ENCODE measurements at places on chromosomes 2 and 18.

DNA sequence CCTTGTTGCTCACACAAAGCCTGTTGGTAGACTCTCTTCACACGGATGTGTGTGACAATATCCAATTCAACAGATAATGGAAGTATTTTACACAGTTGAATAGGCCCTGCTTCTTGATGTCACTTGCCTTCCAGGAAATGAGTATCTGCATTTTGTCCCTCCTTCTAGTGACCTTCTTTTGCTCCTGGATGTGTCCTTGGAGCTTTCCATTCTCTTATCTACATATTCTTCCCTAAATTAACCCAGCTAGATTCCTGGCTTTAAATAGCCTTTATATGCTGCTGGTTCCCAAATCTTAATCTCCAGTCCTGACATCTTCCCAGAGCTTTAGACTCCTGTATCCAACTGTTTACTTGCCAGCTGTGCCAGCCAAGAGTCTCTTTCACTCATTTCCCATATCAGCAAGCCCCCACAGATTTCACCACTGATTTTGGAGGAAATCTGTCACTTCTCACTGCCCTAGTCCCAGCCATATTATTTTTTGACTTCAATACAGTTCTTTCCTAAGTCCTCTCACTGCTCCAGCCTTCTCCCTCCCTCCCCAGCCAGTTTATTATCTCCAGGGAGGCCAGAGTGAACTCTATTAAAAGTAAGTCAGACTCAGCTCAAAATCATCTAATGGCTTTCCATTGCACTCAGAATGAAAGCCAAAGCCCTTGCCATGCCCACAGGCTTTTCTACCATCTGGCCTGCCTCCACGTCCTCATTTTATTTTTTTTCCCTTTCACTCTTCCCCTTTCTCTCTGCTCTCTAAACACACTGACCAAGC, 170.0 kb downstream of the PDE11A start:
- DNase-seq, result no peak

- peak; percentile 66 for DNase-seq
These were observed 798.1 kb downstream of the CPS1 start for GRCh38 chr2:211354481-211354880.

DNA sequence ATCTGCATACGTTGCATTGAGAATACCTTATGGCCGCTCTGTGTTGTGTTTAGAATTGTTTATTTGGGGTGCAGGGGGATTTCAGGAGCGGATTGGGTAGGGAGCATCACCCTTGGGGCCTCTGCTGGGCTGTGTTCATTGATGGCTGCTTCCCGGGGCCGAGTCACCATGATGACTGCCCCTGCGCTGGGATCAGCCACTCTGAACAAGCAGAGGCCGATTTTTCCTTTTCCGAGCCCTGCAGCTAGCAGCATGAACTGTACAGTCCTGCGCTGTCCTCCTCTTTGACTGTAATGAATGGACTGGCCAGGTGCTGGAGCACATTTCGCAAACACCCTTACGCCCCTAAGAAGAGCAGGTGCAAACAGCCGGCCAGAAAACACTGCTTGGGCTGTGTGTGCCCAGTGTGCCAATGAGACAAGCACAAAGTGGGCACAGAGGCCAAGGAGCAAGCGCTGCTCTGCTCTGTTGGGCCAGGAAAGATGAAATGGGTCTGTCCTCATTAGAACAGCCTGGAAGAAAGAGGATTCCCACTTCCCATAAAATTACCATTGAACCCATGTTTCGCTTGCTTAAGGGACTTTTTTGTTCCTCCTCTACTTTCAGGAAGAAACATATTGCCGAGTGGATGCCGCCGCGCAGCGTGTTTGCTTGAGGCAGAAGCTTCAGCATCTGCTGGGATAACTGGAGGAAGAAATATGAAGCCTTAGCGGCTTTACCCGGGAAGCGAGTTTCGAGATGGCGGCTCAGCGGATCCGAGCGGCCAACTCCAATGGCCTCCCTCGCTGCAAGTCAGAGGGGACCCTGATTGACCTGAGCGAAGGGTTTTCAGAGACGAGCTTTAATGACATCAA, 82.7 kb downstream of the SH3BP4 start:
- no peak for DNase-seq

DNA sequence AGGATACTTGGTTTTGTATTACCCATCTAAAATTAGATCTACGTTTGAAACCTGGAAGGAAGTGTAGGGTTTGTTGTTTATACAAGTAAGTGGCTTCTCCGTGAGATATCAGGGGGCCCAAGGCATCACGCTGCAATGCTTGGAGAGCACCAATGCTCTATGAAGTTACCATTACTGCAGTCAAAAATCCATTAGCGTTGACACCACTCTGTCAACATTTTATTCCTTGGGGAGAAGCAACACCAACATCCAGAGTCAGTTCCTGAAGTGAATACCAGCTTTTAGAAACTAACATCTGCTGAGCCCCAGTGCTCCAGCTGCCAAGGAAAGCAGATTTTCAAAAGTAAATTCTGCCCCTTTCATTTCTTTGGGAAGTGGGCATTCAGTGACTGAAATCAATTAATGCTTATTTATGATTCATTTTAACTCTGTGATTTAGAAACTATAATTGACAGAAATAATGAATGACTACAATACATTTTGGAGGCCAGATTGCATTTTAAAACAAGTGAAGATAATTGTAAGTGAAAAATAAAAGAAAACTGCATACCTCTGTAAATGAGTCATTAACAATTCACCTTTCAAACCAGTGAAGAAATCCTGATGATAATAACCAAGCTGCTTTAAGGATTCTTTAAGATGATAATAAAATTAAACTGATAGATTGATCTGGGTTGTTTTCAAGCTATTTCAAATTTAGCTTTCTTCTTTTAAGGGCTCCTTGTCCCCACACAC, 30.5 kb downstream of the LRP1B start:
- DNase-seq, result peak; percentile 13

DNA sequence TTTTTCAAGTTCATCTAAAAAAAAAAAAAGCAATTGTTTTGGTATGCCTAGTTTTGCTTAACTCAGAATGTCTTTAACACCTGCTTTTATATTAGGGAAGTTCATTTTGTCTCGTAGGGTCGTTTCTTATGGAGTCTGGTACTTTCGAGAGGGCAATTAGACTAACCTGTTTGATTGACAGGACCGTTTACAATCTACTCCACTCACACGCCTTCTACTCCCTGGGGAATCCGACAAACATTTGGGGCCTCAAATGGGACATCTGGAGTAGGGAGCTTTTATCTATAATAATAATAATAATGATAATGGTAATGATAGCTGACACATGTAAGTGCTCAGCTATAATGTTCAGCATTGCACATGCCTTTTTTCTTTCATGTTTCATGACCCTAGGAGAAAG, 261.6 kb upstream of the RASGRP3 start:
- DNase-seq, result no peak

GRCh38 chr2:27888790-27889189, 1.4 kb downstream of the RBKS start:
- peak; percentile 39 for DNase-seq

DNA sequence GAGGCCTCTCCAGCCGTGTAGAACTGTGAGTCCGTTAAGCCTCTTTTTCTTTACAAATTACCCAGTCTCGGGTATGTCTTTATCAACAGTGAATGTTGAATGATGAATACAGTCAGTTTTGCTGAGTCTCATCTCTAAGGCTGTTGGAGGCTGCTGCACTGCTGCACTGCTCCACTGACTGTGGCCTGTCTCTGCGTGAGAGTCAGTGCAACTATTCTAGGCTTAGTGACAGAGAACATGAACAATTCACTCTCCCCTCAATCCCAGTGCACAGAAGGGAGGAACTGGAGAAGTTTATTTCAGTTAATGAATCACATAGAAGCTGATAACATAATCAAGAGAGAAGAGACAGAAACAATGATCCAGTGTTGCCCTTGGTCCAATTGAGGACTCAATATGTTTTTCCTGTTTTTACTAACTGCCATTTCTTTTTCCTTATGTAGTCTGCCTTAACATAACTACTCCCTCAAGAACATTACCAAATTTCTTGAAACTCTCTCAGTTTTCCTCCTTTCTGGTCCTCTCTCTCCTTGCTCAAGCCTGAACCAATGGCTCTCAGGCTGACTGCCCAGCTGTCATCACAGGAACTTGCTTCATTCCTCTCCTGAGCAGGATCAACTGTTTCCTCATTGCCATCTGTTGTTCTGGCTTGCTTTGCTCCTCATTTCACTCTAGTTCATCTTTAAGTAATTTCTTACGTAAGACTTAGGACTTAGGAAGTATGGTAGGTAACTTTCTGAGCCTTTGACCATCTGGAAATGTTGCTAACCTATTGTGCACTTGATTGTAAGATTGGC, 483.2 kb downstream of the METTL4 start:
- peak; percentile 26 for DNase-seq

DNA sequence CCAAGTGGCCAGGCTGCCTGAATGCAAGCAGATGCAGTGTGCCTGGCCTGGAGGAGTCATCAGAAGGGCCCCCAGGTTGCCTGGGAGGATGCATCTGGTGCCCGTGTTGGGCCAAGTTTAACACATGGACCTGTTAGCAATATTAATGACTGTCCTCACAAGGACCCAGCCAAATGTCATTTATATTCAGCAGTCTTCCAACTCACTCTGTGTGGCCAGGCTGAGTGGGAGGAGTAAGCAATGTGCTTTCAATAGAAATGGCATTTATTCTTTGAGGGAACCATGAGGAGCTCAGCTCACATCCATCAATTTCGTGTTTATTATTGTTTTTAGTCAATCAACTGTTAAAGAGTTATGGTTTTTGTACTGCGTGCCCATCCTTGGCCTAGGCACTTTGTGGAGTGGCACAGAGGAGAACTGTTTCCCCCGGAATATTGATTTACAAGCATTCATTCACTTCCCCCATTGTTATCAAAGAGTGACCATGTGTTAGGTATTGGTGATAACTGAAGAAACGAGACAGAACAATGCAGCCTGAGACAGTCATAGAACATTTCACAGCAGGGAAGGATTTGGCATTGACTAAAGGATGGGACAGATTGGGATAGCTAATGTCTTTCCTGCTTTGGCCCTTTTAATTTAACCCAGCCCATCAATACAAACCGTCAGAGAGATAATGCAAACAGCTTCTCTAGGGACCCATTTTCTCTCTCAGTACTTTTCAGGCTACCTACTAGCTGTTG, 725.2 kb downstream of the TSN start:
- no peak for DNase-seq

- DNase-seq, result peak; percentile 76
These were observed 648.0 kb downstream of the SLC4A3 start for GRCh38 chr2:220275454-220275853.

DNA sequence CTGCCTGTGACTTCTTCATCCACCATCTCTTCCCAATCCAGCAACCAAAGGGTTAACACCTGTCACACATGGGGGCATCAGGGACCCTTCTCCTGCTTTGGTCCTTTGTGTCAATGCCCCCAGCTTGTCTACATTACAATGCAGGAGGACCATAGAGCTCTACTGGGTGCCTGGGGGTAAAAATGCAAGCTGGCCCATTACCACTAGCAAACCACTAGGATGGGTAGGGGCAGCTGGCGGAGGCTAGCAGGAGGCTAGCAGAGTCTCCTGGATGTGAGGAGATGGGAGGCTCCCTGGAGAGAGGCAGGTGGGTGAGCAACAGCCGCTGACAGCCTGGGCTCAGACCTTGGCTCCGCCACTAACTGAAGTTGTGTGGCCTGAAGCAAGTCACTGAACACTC, 153.4 kb upstream of the SKOR2 start:
- no peak for DNase-seq

DNA sequence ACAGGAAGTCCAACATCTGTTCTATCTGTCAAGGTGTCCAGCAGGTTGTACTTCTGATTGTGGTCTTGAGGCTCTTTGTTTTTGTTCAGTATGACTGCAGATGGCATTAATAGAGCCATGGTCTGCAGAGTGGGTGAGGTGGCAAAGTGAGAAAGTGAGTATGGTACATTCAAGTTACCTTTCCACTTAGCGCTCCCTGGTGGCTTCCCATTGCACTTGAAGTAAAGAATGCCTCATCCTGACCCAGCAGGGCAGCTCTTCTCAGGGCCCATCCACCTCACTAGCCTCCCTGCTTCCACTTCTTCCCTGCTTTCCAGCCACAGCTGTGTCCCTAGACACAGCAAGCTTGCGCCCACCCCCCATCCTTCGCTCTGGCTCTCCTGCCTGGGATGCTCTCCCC, 148.0 kb upstream of the ALPP start:
- DNase-seq, result peak; percentile 26

DNA sequence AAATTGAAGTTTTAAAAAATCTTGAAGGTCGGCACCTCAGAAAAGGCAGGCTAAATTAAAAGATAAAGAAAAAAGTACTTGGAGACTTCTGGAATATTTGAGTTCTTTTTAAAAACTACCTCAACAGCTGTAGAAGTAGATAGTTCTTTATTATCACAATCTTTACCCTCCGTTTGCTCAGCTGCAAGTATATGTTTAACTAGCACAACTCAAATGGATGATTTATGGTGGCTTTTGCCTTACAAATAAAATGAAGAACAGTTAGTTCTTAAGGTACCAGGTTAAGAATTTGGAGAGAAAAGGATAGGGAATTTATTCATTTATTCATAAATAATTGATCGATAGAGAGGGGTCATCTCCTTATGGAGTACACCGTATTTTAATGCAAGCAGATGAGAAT, 237.6 kb upstream of the FOSL2 start:
- no peak for DNase-seq

DNA sequence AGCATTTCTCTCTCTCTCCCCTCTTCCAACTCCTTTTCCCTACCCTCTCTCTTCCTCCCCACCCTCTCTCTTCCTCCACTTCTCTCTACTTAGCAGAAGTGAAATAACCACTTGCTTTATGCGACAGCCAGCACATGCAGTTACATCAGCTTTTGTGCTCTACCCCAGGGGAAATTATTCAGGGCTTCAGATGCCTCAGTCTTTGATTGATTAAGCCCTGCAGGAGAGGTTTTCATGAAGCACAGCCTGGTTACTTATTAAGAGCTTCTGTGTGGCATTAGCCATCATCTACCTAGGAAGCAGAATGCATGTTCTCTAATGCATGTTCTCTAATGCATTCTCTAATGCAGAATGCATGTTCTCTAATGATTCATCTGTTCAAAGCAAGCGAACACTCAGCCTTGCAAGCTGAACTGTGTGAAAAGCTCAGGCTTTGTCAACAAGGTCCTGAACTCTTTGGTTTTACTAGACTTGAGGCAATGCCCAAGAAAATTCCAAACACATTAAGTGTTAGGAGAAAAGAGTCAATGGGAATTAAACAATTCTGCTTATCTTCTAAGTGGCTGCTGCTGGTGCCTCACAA, 56.1 kb downstream of the LHCGR start:
- peak; percentile 95 for DNase-seq

- no peak for DNase-seq
These were observed 91.8 kb upstream of the SKOR2 start for GRCh38 chr18:47343291-47343690.

DNA sequence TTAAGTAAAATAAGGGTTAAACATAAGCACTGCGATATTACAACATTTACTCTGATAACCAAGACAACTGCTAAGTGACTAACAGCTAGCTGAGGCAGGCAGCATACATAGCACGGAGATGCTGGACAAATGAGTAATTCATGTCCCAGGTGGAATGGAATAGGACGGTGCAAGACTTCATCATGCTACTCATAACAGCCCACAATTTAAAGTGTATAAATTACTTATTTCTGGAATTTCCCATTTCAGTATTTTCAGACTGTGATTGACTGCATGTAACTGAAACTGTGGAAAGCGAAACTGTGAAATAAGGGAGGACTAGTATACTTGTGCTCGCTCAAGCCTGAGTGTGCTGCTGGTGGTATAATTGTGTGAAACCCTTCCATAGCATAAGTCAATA, 12.9 kb downstream of the IER3IP1 start:
- DNase-seq, result peak; percentile 77

GRCh38 chr2:223041527-223042109, 10.4 kb upstream of the KCNE4 start:
- peak; percentile 97 for DNase-seq

GRCh38 chr2:120406566-120406965, 60.6 kb downstream of the INHBB start:
- DNase-seq, result no peak
